ENCODE measurements at places on chromosomes 2 and 18. TPM values are rescaled to one million over a fixed set of nuclear protein-coding genes. Genes with fewer than 3 reads are reported as not detected.

GRCh38 chr2:151878655-151879563 is 50.7 kb upstream of the ARL5A start:
- DNase-seq: peak; percentile 83

The RNPEPL1 gene
- polyA plus RNA-seq: 18.0 TPM

The CPLX4 gene
- polyA plus RNA-seq: not detected

- DNase-seq: no peak
Observed at GRCh38 chr2:25697559-25698341, 24.4 kb upstream of the DTNB start.

- DNase-seq: peak; percentile 47
Observed at GRCh38 chr2:128196471-128196931, 105.5 kb downstream of the UGGT1 start.

The STARD6 gene
- not detected for polyA plus RNA-seq

- no peak for DNase-seq
Observed at GRCh38 chr2:112061840-112062239, 6.8 kb downstream of the TMEM87B start.

DNA sequence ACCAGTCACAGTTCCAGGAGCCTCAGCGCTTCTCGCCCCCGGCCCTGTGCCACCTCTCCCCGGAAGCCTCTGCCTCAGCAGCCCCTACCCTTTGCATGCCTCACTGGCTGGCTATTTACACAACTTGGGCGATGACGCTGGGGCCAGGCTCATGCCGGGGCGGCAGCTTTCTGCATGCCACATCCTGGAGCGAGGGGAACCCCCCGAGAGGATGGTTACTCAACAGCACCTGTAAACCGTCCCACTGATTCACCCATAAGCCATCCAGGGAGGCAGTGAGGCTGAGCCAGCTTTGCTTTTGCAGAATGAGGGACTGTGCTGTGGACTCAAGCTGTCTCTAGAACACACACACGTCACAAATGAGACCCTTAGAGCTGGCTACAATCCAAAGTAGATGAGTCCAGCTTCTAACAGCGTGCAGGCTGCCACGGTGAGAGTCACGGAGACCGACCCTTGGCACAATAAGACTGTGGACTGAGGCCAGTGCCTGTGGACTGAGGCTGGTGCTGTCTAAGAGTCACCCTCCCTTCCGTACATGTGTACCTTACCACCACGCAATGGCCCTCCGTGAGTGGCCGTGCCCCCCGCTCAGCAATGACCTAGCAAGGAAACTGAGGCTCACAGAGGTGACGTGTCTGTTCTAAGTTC is 45.6 kb upstream of the ODC1 start:
- DNase-seq: peak; percentile 68

GRCh38 chr2:114442510-114442909 is at the start of gene DPP10:
Gene DPP10, plus strand, starts transcription at chr2:114442641.
- peak; percentile 13 for DNase-seq

GRCh38 chr2:10985260-10985659 is 73.5 kb downstream of the KCNF1 start:
- no peak for DNase-seq

DNA sequence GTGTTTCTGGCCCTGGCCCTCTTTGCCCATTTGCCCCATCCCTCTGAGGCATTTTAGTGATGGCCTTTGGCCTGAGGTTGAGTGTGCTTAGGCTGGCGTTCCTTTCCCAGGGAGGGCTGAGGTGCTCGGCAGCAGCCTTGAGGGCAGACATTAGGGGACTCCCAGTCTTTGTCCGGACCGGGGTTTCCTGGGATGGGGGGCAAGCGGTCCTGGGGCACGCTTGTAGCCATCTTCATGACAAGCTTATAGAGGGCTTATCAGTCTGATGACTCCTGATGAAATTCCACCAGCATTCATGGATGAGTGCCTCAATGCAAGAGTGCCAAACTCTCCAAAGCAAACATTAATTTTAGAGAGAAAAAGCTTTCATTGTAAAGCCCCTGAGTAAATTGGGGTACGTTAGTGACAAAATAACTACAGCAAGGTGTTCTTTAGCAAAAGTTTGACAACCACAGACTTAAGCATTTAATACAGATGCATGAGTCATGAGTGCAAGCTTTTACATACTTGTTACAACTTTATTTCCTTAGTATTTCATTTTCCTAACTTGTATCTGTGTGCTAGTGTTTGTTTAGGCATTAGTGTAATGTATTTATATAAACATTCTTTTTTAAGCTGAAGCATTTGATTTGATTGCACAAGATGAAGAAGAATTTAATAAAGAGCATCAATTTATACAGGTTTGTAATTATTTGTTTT is 45.6 kb downstream of the CEP192 start:
- DNase-seq: no peak

The CTAGE1 gene
- polyA plus RNA-seq: not detected

DNA sequence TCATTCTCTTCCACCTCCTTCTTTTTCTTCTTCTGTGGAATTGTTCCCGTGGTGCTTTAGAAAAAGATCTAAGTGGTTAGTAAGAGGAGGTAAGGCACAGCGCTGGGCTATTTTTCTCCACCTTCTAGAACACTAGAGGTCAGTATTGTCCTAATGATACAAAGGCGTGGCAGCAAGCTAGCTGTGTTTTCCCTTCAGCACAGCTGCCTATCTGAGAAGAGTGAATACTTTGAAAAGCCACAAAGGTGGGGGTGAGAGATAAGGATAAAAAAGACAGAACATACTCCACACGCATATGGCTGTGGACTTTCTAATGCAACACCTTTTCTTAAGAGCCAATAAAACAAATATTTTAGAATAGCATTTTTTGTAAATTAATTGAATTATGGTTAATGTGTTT is 2.1 kb downstream of the CNTNAP5 start:
- DNase-seq: peak; percentile 64

DNA sequence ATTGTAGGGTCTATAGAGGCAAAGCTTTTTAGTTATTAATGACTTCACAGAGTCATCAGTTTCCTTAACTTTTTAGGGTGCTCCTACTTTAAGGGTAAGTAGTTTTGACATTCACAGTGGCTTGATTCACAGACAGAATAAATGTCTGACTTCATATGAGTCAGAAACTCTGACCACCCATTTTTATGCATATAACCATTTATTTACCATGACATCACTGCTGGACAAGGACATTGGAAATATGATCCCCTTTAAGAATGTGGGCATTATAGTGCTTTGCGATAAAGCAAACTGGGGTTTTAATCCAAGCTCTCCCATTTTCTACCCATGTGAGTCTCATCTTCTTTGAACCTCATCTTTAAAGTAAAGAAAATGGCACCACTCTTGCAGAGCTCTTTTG is 162.0 kb upstream of the MC4R start:
- no peak for DNase-seq

The C2orf92 gene
- polyA plus RNA-seq: 5.0 TPM

- DNase-seq: no peak
Observed at GRCh38 chr18:55932675-55933074, 344.7 kb upstream of the TCF4 start.

- DNase-seq: no peak
Observed at GRCh38 chr2:88622307-88622706, 5.0 kb downstream of the EIF2AK3 start.

The SPRED2 gene
- 37.0 TPM for polyA plus RNA-seq

- no peak for DNase-seq
Observed at GRCh38 chr2:239691720-239692119, 290.9 kb upstream of the HDAC4 start.

GRCh38 chr2:225008935-225009334 is 33.3 kb downstream of the DOCK10 start:
- peak; percentile 5 for DNase-seq

GRCh38 chr2:29212009-29212408 is 96.8 kb downstream of the CLIP4 start:
- peak; percentile 39 for DNase-seq

GRCh38 chr2:30768708-30769480 is 38.4 kb downstream of the CAPN13 start:
- no peak for DNase-seq

DNA sequence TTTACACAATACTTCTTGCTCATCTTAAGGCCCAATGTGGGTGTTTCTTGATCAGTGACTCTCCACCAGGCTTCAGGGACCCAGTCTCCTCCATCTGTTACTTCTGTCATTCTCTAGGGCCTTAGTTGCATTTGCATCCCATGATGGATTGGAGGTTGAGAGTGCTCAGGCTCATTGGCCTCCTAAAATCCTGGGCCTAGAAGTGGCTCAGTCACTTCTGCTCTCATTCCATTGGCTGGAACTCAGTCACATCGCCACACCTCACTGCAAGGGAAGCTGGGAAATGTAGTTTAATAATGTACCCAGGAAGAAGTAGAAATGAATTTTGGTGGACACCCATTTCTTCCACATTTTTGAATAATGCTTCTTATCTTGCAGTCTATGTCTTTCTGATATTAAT is 223.5 kb downstream of the HRH4 start:
- no peak for DNase-seq
